Hepatocyte (in vitro differentiated cells): ENCODE measurements at places on chromosomes 5 and 9. TPM values are rescaled to one million over a fixed set of nuclear protein-coding genes. Genes with fewer than 3 reads are reported as not detected.

FOXD4L5 gene
- 0.05 and 0.09 TPM in 2 replicates for polyA plus RNA-seq

DNA sequence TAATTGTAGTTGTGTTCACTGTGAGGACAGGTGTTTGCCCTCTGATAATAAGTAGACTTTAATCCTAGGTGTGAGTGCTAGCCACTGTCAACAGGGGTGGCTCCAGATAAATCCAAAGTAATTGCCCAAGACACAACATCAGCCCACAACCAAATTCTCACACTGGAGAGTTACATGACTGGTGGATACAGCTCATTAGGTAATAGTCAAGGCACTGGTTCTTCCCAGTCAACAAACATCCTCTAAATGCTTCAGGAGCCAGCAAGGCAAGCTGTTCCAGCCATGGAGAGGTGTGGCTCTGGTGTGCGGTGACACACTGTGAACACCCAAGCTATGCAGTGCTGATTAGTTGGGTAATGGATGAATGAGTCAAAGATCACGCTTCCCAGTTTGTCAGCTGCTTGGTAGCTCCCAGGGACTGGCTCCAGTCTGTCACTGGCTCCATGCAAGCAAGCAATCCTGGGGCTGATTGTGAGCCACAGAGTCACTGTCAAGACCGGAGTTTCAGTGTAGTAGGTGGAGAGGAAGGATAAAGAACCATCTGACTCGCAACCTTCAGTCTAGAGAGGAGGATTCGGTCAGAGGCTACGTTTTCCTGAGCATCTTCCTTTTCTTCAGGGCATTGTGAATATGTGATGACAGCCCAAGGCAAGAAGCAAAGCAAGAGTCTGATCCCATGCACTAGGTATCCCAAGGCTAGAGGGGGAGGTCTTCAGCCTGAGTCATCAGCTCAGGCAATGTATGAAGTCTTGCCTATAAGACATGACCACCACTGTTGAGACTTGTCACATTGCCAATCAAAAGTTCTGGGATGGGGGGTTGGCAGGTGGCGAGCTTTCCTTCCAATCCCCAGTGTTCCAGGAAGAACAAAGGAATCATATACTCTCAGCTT is 63.1 kb downstream of the UGCG start:
- DNase-seq: peak; percentile 85

- DNase-seq: no peak
These were observed 259.9 kb downstream of the SYK start for GRCh38 chr9:91061506-91061905.

- DNase-seq: peak; percentile 85
These were observed 77.1 kb downstream of the SUSD1 start for GRCh38 chr9:112097712-112098688.

RAPGEF6 gene
- polyA plus RNA-seq: 4.2 and 4.7 TPM in 2 replicates

- peak; percentile 42 for DNase-seq
These were observed 83.4 kb downstream of the SH3PXD2B start for GRCh38 chr5:172370648-172371545.

LRRC14B gene
- 0.18 TPM in 1 of 2 replicates, not detected in the other for polyA plus RNA-seq

DNA sequence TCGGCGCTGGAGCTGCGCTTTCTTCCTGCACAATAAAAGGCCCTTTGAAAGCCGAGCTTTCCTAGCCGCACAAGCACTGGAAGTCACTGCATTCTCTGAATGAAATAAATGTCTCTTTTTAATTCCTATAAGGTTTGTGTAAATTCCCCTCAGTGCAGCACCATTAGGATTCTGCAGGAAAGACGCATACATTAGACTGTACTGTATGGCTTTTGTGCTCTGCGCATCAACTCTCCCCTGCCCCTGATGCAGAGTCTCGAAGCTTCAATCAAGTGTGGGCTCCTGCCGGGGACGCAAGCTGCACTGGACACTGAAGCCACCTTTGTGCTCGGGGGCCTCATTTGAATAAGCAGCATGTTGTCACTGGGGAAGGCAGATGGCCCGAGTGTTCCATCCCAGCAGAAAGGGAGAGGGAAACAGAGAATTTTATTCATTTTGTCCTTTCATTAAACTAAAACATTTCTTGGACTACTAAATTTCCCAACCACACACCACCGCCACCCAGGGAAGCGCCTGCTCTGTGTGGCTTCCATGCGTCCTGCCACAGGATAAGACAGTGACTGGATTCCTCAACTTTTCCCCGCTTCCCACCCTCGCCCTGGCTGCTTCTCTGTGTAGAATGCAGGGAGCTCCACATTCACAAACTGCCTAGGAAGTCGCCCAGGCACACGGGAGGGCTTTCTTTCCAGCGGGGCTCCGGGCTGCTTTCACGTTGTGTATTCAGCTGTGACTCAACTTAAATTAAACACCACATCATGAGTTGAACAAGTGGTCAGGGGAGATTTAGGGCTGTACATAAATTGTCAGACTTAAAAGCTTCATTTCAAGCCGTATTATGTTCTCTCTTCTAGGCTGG is 635.4 kb downstream of the IRX1 start:
- no peak for DNase-seq

PDE8B gene
- 8.3 and 12.3 TPM in 2 replicates for polyA plus RNA-seq

DNA sequence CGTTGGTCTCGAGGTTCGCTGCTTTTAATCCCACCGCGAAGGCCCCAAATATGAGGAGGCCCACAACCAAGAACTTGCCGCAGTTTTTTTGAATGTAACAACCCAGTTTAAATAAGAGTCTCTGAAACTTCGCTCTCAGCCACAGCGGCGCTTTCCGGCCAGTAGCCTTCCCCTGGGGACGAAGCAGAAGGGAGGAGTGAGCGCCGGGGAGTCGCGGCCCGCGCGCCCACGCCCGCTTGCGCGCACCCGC is 10.4 kb downstream of the PTCH1 start:
- peak; percentile 43 for DNase-seq

DNA sequence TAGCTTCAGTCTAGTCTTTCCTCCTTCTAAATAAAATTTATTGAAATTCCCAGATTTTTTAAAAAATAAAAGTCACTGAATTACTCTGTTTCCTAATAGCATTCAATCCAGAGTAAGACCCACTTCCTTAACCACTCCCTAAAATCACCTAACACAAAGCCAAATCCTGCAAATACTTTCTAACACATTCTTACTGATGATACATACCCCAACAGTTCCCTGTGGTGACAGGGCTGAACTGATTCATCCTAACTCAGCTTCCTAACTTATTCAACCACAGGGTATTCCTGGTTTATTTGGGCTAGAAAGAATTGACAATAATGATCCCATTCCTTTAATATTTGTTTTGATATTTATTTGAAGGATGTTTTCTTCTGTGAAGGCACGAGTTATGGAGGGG is 40.7 kb upstream of the ZNF300 start:
- no peak for DNase-seq

DNA sequence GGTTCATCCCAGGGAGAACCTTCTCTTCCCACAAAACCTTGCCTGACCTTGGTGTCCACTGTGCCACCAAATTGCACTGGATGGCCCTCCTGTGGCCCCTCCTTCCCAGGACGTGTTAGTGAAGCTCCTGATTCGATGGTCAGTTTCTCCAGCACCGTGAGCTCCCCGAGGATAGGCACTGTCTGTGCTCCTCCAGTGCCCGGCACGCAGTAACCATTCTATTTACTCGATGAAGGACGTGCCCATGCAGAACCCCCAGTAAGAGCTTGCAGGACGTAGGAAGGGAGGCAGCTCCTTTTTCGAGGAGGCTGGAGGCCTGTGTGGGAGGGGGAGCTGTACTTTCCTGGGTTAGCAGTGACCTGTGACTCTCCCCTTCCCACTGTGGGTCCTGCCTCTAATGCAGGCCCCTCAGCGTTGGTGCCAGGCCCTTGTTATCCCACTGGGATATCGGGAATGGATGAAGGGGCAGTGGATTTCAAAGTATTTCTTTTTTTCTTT is 39.6 kb downstream of the HABP4 start:
- DNase-seq: no peak
